ENCODE measurements at places on chromosomes 5 and 9.

- no peak for DNase-seq
These were observed 22.5 kb downstream of the GLT6D1 start for GRCh38 chr9:135616619-135617537.

- no peak for DNase-seq
These were observed 436.7 kb downstream of the ZSWIM6 start for GRCh38 chr5:61768692-61769281.

- no peak for DNase-seq
These were observed 17.0 kb downstream of the COL23A1 start for GRCh38 chr5:178573216-178573615.

DNA sequence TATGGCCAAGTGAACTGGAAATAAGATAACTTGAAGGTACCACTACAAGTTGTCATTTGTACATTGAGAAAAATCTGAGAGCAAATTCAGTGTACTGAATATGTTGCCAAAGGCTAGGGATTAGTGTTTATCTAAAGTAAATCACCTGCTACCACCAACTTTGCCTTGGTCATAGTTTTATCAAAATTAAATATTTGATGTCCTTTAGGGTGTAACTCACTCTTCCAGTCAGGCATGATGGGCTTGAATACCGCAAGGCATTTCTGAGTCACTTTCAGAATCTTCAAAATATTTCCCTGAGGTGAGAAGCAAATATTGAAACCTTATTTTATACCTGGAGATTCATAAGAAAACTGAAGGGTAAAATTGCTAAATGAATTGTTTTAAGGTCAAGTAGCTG is 1338.6 kb upstream of the ACO1 start:
- no peak for DNase-seq

- no peak for DNase-seq
These were observed 141.3 kb downstream of the MAN2A1 start for GRCh38 chr5:109830955-109831502.

DNA sequence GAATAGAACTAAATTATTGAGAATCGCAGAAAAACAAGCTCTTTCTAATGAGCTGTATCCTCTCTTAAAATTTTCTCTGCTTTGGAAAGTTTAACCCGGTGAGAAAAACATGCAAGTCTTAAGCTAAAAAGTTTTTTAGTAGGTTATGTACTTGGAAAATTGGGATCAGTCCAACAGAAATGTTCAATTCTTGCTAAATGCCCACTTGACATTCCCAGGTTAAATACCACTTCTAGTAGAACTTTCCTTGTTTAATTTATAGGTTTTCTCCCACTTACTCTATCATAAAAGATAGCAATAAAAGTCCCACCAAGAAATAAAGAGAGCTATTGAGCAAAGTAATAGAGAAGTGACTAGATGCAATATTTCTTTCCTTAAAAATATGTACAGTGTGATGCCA is 157.1 kb downstream of the CCDC192 start:
- DNase-seq: no peak

All from fibroblast of skin of left biceps (primary cell).